Lower leg skin (tissue), 4 donors: ENCODE measurements at places on chromosomes 4 and X.
A peak's percentile ranks its signal among the peaks of the same experiment; 100 is the strongest.

DNA sequence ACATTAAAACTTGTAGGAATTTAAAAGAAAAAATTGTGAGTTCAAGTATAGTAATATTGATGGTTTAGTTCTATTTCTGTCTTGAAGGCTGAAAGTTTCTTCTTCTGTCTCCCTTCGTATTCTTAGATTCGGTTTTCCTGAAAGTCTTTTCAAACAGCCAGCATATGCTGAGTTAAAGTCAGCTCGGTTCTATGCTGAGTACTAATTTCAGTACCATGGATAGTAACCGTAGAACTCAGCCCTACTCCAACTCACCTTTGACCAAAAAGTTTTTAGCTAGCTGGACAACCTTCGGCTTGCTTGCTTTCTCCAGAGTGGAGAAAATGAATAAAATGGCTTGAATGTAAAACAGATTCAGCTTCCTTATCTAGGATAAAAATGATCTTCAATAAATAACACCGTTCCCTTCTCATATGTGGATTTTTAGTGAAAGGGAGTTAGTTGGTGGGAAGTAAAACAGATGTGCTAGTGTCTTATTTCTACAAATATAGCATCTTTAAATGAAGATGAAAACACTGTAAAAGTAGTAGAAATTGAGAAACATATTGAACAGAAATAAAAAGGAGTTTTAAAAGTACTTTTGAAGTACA is 5.2 kb downstream of the POU4F2 start:
- no peak for DNase-seq

DNA sequence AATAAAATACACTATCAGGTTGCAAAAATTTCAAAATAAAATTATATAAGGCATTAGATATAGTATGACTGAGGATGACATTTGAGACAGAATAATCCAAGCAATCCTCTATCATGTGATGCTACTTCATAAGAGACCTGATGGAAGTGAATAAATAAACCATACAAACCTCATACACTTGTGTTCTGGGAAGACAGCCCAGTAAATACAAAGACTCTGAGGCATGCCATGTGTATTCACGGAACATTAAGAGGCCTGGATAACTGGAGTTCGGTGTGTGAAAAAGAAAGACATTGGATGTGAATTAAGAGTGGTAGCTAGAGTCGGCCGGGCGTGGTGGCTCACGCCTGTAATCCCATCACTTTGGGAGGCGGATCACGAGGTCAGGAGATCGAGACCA is 364.2 kb downstream of the ADAM29 start:
- DNase-seq, result no peak

GRCh38 chrX:48573690-48574269 is 504 bp upstream of the RBM3 start:
- peak; percentile 87 for DNase-seq

DNA sequence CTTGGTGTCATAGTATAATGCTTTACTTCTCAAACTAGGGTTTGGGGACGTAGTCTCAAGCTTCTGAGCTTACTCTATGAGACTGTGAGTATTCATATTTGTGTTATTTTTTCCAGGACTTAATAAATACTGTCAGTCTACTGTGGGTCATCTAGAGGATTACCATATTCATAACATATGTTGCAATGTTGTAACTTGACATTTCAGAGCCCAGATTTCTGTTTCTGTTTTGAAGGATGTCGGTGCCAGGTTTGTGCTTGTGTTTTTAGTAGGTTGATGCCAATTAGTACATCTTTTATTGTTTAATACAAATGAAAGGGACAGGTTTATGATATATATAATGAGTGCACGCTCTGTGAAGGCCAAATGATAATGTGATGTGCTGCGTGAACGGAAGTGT is 69.6 kb downstream of the SPANXN4 start:
- no peak for DNase-seq
